ENCODE measurements at places on chromosomes 12 and 14.

DNA sequence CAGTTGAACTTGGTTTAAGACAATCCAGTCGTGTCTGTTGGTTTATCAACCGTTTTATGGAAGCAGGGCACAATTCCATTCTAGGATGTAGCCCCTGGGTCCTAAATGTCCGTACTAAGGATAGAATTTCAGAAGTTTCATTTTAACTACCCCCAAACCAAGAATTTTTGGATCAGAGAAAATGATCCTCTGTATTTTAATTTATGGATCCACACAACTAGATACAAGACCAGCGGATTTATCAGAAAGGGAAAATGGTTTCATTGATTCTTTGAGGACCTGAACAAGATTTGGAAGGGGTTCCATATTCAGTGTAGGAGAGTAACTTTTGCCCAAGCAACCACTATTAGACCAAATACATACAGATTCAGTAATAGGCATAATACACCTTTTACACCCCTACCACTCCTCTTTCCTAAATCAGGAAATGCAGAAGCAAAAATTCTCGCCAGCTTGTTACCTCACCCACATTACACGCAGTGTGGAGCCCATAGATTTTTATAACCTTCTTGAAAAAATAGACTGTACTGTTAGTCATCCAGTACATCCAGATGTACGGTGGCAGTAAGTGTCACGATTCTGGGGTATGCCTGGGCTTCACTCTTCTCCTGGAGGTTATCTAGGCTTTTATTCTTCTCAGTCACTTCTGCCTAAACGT lies 1.4 kb upstream of the FBXL14 start:
- H3K27me3 ChIP-seq: no peaks in the 10 kb centered on the region
- no peak for DNase-seq

- DNase-seq: no peak
- H3K4me1 ChIP-seq: peaks cover 24% of the 10 kb centered on the region
These were observed 106.1 kb downstream of the PRICKLE1 start for GRCh38 chr12:42483521-42483790.

DNA sequence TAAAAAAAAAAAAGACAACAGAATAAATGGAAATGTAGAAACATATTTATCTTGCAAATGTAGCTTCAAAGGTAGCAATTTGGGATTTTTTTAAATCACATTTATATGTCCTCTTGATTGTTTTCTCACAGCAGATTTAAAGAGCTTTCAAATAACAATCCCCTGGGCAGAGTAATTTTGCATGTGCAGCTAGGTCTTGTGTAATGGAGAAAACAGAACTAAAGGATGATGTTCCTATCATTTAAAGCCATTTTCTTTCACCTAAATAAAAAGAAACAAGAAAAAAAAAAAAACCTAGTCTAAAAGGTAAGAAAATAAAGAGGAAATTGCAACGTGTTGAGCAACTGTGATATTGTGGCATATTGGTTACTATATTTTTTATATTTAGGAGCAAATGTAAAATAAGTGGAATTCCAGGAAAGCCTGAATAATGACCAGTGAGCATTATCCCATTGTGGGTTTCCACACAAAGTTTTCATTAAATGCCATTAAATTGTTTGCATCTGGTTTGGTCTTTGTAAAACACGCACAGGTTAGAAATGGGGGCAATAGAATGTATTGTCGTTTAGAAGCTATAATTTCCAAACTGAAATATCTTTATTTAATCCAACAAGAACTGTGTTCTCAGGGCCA lies 215.6 kb downstream of the SLC6A15 start:
- no peak overlapping the region for H3K4me3 ChIP-seq
- DNase-seq: no peak
- H3K4me1 ChIP-seq: no peaks in the 10 kb centered on the region
- no peaks in the 10 kb centered on the region for H3K36me3 ChIP-seq
- H3K27me3 ChIP-seq: no peaks in the 10 kb centered on the region

DNA sequence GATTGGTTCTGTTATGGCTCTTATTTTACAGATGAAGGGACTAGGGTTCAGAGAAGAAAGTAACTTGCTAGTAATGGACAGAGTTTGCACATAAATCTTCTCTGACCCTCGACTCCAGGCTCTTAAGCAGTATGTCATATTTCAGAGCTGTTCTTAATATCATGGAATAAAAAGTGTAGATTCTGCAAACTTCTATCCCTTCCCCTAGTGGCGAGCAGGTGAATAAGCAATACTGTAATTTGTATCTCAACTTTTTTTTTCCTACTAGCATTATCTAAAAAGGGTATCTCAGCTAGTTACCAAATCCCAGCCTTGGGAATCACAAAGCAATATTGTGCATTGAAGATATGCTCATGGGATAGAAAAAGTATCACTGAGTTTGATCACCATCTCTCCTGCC lies 83.2 kb downstream of the ANO4 start:
- H3K27me3 ChIP-seq: no peaks in the 10 kb centered on the region
- no peak for DNase-seq
- H3K4me1 ChIP-seq: no peaks in the 10 kb centered on the region
- no peaks in the 10 kb centered on the region for H3K36me3 ChIP-seq
- H3K4me3 ChIP-seq: no peak overlapping the region

DNA sequence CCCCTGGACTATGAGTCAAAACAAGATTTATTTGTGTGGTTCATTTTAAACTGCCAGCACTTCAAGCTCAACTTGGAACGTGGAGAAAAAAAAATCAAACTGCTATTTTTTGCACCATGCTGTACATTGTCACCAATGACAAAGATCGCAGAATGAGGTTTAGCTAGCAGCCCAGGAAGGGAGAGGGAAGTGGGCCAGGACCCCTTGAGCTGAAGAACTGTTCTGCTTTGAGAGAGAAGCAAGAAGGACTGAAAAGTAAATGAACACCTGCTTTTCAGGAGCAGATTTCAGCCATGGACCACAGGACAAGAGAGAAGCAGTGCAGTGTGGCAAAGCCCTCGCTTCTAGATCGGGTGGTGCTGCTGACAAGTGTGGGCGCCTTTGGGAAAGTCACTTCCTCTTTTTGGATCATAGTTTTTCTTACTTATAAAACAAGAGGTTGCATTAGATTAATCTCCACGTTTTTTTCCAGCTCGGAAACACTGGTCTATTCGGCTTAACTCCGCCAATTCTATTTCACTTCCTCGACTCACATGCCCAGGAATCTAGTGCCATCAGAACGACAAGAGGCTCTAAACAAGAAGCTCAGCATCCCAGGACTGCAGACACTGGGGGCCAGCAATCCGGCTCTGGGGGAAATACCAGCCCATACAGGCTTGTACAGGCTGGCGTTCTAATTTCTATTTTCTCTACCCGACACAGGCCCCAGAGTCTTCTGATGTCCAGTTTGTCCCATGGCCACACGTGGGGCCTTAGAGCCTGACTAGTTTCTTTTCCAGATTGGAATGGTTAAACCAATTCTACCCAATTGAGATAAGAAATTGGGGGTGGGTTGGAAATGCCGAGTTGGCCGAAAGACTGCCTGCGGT lies 129.9 kb downstream of the CRACR2A start:
- no peaks in the 10 kb centered on the region for H3K36me3 ChIP-seq
- DNase-seq: no peak
- no peaks in the 10 kb centered on the region for H3K4me1 ChIP-seq
- H3K4me3 ChIP-seq: no peak overlapping the region

GRCh38 chr12:94498073-94498472 lies 38.4 kb upstream of the CEP83 start:
- H3K4me1 ChIP-seq: no peaks in the 10 kb centered on the region
- no peaks in the 10 kb centered on the region for H3K27me3 ChIP-seq
- H3K36me3 ChIP-seq: no peaks in the 10 kb centered on the region
- no peak overlapping the region for H3K4me3 ChIP-seq
- no peak for DNase-seq

DNA sequence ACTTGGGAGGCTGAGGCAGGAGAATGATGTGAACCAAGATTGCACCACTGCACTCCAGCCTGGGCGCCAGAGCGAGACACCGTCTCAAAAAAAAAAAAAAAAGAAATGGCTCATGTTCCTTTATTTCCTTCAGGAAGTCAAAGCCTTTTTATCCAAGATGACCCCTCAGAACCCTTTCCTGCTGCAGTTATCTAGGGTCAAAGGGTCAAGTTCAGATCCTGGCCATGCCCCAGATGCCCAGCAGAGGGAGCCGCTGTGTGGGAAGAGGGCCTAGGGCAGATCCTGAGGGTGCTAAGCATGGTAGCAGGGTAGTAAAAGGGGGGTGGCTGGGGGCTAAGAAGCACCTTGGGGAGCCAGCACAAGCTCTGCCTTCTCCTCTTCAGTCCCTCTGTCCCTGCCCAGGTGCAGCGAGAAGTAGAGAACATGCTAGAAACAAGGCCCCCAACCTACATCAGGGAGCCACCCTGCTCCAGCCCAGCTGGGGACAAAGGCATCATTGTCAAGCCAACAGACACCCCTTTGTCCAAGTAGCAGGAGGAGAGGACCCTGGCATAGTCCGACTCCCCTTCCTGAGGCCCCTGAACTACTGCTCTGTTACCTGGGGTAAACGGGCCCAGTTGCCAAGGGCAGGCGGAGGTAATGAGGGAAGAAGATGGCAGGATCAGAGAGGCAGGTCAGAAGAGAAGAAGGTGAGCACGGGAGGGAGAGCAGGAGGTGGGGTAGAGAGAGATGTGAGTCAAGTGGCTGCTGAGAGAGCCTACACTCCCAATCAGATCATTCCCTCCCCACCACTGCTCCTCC lies 6.5 kb downstream of the NFE2 start:
- H3K27me3 ChIP-seq: no peaks in the 10 kb centered on the region
- no peak overlapping the region for H3K27ac ChIP-seq
- H3K4me3 ChIP-seq: no peak overlapping the region
- H3K36me3 ChIP-seq: no peaks in the 10 kb centered on the region
- H3K4me1 ChIP-seq: no peaks in the 10 kb centered on the region

- DNase-seq: no peak
- no peak overlapping the region for H3K27ac ChIP-seq
- no peaks in the 10 kb centered on the region for H3K4me1 ChIP-seq
- H3K4me3 ChIP-seq: no peak overlapping the region
- H3K36me3 ChIP-seq: no peaks in the 10 kb centered on the region
- no peaks in the 10 kb centered on the region for H3K27me3 ChIP-seq
These were observed 16.4 kb upstream of the A2M start for GRCh38 chr12:9132008-9132535.

GRCh38 chr12:2581293-2582045 lies 213.3 kb upstream of the FKBP4 start:
- H3K36me3 ChIP-seq: peaks cover 49% of the 10 kb centered on the region
- H3K27me3 ChIP-seq: no peaks in the 10 kb centered on the region
- H3K4me3 ChIP-seq: no peak overlapping the region
- H3K27ac ChIP-seq: no peak overlapping the region
- DNase-seq: no peak

DNA sequence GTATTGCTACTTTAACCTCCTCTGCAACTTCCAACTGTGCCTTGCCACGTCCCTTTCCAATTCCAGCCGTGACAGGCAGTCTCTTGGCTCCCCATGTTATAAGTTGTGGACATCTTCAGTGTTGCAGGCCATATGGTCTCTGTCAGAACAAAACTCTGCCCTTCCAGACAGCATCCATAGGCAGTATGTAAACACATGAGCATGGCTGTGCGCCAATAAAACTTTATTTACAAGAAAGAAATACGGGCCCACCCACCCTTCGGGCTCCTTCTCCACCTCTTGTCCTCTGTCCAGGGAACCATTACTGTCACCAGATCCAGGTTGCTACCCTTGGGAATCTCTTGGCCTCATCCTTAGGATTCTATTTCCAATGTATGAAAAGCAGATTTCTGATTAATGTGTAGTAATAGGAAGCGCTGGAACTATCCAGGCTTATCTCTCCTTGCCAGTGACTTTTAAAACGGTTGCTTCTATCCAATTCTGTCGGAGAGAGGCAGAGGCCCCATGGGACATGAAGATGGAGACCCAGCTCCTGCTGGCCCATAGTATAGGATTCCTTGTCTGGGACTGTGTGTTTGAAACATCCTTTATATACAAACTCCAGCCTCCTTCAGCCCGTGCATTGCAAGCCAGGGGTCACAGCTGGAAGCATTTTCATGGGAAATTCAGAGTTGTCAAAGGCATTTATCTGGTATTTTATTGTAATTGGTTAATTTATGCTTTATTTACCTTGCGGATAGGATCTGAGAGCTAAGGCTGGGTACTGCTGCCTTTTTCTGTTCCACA lies 114.4 kb downstream of the ZNF664 start:
- H3K4me3 ChIP-seq: no peak overlapping the region
- no peak overlapping the region for H3K27ac ChIP-seq
- DNase-seq: no peak
- no peaks in the 10 kb centered on the region for H3K36me3 ChIP-seq
- H3K4me1 ChIP-seq: no peaks in the 10 kb centered on the region

DNA sequence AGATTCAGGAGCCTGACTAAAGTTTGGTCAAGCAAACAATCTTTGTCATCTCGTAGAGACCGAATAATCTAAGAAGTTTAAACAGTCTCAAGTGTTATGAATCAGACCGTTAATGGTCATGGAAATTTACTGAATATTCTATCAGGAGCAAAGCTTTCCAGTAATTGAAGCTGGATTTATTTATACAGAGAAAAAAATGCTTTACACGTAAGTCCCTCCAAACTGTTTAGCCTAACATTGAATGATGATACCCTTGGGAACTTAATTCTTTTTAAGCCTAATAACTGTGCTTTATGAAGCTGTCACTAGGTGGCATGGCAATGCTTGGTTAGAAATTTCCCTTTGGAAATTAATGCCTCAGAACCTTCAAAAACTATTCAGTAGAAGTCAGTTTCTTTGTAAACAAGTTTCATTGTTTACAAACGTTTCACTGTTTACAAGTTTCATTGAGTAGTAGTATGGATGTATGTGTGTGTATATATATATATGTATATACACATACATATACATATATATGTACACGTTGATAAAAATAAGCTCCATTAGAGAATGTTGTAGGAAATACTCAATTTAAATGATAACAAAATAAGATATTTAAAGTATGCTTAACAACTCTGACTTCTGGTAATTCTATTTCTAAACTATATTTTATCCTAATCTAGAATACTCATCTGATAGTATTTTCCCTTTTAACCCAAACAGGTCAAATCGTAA lies 32.1 kb downstream of the DEPDC4 start:
- no peaks in the 10 kb centered on the region for H3K36me3 ChIP-seq
- DNase-seq: no peak
- H3K27ac ChIP-seq: no peak overlapping the region

DNA sequence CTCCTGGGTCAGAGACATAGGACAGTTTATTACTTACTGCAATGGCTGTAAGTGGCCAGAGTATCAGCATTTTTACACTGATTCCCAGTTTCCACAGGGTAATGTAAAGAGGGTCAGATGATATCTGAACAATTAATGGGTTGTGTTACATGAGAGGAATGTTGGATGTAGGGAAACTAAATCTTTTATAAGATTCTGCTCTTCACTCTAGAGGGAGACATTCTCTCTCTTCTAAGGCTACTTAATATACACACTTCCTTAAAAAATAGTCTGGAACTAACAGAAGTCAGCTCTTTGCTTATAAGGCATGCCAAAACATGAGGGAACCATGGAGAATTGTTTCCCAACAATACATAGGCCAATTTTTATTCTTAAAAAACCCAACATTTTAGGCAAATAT lies 389.8 kb downstream of the ETNK1 start:
- no peaks in the 10 kb centered on the region for H3K4me1 ChIP-seq
- no peak overlapping the region for H3K27ac ChIP-seq
- H3K27me3 ChIP-seq: no peaks in the 10 kb centered on the region
- DNase-seq: no peak

GRCh38 chr14:75915045-75915444 lies 66.8 kb downstream of the TGFB3 start:
- no peak overlapping the region for H3K4me3 ChIP-seq
- no peaks in the 10 kb centered on the region for H3K36me3 ChIP-seq
- H3K27me3 ChIP-seq: no peaks in the 10 kb centered on the region
- no peak for DNase-seq
- H3K4me1 ChIP-seq: no peaks in the 10 kb centered on the region
- no peak overlapping the region for H3K27ac ChIP-seq

- H3K27me3 ChIP-seq: no peaks in the 10 kb centered on the region
- H3K27ac ChIP-seq: no peak overlapping the region
- H3K4me1 ChIP-seq: no peaks in the 10 kb centered on the region
- no peaks in the 10 kb centered on the region for H3K36me3 ChIP-seq
- no peak for DNase-seq
These were observed 8.1 kb downstream of the LRRC43 start for GRCh38 chr12:122190842-122191668.
